ENCODE measurements at places on chromosomes 13 and 19.

DNA sequence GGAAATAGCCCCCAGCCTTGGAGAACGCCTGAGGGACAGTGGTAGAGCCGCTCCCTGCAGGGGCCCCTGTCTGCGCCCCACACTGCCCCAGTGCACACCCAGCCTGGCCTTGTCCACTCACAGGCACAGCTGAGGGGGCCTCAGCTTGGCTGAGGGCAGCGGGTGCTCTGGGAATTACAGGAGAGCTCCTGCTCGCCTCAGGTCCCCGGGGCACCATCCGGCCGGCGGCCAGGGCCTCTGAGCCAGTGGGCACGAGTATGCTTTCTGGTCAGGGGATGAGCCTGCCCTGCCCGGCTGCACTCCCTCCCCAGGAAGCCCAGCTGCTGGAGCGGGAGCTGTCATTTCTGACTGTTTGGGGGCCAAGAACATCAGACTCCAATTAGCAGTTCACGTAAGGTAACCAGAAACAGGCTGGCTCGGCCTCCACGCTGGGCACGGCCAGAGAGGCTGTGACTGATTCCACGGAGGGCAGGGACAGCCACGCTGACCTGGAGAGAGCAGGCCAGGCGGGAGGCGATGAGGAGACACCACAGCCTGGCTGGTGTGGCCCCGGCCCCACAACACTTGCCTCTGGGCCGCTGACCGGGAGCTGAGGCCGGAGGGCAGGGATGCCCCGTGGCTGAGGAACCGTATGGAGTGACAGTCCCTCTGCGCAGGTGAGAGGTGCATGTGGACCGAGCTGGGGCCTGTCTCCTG, 15.4 kb downstream of the CEBPG start:
- no peak for DNase-seq

GRCh38 chr13:65032825-65033224, 2197.3 kb downstream of the PCDH9 start:
- no peak for DNase-seq

DNA sequence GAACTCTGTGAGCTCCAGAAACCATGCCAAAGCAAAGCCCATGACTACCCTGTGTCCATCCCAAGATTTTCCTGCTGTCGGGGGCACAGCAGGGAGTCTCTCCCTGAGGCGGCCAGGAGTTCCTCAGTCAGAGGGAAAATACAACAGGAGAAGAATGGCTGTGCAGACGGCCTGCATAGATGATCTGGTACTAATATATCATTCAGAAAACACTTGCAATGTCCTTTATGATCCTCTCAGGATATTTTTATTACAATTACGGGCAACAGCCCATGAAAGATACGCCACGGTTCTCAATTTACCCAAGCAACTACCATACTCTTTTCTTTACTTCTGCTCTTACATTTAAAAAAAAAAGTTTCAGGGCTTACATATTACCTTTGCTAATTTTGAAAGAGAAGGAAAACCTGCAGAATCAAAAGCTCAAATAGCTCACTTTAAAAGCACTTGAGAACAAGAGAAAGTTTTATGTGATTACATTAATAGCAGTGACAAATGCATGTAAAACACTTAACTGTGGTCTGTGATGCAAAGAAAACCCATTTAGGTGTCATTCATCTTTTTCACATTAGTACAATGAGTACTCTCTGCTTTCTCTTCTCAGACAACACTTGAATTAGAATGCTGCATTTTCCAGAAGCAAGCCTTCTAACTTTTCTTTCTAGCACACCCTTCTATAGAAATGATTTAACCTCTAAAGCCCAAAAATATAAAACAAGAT, 460.8 kb downstream of the KLF5 start:
- no peak for DNase-seq

DNA sequence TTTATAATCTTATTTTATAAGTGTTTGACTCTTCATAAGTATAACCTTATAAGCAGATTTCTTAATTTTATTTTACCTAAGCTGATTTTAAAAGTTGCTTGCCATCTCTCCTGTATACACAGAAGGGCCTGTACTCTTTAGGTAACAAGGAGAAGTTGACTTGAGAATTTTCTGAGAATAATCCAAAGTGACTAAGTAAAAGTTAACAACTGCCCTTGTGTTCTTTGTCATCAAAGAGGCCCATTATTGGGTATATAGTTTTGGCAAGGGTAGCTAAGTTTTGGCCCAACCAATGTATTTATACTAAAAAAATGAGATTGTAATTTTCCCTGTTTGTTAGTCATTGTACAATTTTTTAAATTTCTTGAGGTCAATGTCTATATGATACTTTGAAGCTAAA, 3.2 kb downstream of the LCP1 start:
- DNase-seq, result no peak

DNA sequence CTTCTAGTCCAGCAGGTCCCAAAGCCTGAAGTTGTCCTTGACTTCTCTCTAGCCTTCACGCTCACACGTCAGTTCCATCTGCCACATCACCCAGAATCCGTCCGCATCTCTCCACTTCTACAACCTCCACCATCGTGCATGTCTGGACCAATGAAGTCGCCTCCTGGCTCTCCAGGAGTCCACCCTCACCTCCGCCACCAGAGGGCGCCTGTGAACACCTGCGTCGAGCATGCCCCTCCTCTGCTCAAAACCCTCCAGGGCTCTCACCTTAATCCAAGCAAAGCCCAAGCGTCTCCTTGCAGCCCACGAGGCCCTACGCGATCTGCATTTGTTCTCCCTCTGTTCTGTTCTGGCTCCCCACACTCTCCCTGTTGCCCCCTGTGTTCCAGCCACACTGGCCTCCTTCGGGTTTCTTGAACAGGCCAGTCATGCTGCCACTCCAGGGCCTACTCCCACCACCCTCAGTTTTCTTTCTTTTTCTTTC, 3.7 kb downstream of the USHBP1 start:
- peak; percentile 89 for DNase-seq

GRCh38 chr13:64371045-64371444, 2859.1 kb downstream of the PCDH9 start:
- no peak for DNase-seq

GRCh38 chr13:42574435-42575311, 721 bp downstream of the TNFSF11 start:
- DNase-seq, result no peak

GRCh38 chr19:28553764-28554163, 659.2 kb downstream of the UQCRFS1 start:
- DNase-seq, result no peak

DNA sequence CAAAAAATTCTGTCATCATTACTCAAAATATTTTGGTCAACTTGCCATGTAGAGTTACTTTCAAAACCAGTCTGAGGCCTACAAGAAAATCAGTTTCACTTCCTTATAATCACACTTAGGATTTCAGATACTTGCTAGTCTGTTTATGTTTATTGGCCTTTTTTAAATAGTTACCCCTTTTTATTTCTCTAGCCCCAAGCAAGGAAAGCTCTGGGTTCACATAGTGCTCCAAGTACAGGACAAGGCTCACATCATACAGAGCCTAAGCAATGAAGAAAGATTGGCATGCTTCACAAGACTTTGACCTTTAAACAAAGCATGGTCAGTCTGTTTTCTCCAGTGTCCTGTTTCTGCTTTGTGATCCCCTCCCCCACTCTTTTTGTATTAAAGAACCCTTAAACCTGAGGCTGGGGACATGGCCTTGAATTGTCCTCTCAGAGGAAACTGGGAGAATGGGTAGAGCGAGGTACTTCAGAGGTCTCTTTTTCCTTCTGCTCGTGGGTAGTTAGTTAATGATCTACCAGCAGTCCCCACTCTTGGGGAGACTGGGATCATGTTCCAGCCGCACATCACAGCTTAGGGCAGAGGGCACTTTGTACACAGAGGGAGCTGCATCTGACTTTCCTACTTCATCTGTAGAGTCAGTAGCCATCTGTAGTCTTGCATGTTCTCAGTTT, 30.7 kb downstream of the CEACAM1 start:
- DNase-seq, result peak; percentile 49

DNA sequence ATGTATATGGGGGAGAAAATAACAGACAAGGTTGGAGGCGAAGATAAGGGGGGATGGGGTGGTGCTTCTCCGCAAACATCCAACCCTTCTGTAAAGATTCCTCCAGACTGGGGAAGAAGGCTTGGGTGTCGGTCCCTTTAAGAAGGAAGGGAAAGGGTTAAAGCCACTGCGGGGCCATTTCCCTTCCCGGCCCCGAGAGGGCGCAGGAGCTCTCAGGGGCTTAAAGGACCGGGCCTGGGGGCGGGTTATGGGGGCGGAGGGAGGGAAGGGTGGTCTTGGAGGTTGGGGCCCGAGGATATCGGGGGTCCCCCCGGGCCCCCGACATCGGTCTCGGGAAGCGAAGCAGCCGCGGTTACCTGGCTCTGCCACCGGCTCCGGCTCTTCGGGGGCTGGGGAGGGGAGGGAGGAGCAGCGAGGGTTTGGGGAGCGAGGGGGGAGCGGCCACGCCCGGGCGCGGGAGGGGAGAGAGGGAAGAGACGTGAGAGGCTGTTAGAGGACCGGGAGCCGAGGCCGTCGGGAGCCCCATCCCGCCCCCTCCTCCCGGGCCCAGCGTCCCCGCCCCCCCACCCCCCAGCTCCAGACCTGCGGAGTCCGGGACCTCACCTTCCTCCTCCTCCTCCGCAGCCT, 2.8 kb downstream of the TNNT1 start:
- no peak for DNase-seq

GRCh38 chr19:737591-738093, 13.3 kb upstream of the MISP start:
- DNase-seq, result peak; percentile 39

Measured in inflammatory macrophage treated with lipopolysaccharide for 1 hour (primary cell).